ENCODE measurements at places on chromosomes 11 and 22.

DNA sequence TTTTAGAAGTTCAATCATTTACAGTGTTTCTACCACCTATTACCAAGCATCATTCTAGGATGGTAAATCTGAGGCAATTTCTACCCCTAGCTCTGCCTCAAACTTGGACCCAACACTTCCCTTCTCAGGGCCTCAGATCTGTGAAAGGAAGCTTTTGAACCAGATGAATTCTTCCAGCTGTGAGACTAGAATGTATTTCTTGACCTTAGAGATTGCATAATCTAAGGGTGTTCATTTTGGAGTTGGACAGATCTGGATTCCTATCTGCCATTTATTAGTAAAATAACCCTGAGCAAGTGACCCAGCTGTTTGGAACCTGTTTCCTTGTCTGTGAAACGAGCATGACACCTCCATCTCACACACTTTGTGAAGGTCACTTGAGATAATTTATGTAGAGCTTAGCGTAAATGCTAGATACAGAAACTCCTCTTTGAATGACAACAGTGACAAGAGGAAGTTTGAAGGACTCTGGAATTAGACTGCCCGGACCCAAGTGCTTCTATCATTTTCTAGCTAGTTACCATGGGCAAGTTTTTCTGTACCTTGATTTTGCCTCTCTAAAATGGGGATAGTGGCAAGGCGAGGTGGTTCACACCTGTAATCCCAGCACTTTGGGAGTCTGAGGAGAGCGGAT lies 3.8 kb upstream of the INTS5 start:
- DNase-seq = no peak
- no peaks in the 10 kb centered on the region for H3K27me3 ChIP-seq
- H3K36me3 ChIP-seq = peaks cover 2% of the 10 kb centered on the region
- no peak overlapping the region for H3K27ac ChIP-seq
- peaks cover 11% of the 10 kb centered on the region for H3K4me1 ChIP-seq
- H3K4me3 ChIP-seq = no peak overlapping the region

DNA sequence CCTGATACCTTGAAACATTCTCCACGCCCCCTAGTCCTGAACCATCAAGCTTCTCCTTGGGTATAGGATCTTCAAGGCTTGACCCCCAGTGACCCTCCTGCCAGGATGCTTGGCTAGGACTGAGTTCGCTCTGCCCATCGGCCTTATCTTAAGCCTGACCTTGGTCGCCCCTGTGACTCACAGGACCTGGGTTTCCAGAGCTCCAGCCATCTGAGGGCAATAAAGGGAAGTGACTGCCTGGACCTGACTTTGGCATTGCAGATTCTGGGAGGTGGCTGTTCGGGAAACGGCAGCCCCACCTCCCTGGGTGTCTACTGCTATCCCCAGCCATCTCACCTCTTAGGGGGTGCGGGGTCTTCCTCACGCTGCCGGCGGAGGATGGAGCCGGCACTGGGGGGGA lies 15.4 kb downstream of the CARD10 start:
- no peak for DNase-seq
- no peak overlapping the region for H3K27ac ChIP-seq

GRCh38 chr11:112166562-112166961 lies 610 bp upstream of the TEX12 start:
- H3K27me3 ChIP-seq = no peaks in the 10 kb centered on the region
- H3K4me1 ChIP-seq = peaks cover 3% of the 10 kb centered on the region

DNA sequence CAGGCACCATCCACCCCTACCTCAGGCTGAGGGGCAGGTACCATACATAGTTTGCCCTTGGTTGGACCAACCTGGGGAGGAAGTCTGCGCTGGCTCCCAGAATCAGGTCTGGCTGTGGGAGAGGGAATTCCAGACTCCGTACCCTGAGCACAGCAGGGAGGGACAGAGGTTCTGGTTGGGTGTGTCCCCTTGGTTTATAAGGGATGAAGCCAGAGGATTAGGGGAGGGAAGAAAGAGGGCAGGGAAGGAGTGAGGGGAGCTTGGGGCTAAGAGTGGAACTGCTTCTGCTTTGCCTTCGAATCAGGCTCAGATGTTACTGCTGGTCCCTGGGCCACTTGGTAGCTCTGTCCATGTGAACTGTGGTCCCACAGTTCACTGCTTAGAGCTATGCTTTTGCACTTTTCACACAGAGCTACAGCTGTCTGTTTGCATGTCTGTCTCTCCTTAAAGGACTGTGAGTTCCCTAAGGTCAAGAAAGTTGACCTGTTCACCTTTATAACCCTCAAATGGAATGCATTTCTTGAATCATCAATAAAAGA lies 9.2 kb downstream of the MMP20 start:
- no peak overlapping the region for H3K27ac ChIP-seq
- no peaks in the 10 kb centered on the region for H3K36me3 ChIP-seq
- H3K4me1 ChIP-seq = peaks cover 16% of the 10 kb centered on the region
- DNase-seq = no peak

- no peaks in the 10 kb centered on the region for H3K36me3 ChIP-seq
- H3K4me1 ChIP-seq = peaks cover 22% of the 10 kb centered on the region
- DNase-seq = no peak
- no peaks in the 10 kb centered on the region for H3K27me3 ChIP-seq
- H3K4me3 ChIP-seq = no peak overlapping the region
These were observed 14.1 kb upstream of the VPREB1 start for GRCh38 chr22:22230438-22230837.

- H3K27me3 ChIP-seq = no peaks in the 10 kb centered on the region
- no peaks in the 10 kb centered on the region for H3K36me3 ChIP-seq
- no peak for DNase-seq
- H3K4me1 ChIP-seq = peaks cover 13% of the 10 kb centered on the region
These were observed 737 bp upstream of the STIP1 start for GRCh38 chr11:64185175-64185692.

DNA sequence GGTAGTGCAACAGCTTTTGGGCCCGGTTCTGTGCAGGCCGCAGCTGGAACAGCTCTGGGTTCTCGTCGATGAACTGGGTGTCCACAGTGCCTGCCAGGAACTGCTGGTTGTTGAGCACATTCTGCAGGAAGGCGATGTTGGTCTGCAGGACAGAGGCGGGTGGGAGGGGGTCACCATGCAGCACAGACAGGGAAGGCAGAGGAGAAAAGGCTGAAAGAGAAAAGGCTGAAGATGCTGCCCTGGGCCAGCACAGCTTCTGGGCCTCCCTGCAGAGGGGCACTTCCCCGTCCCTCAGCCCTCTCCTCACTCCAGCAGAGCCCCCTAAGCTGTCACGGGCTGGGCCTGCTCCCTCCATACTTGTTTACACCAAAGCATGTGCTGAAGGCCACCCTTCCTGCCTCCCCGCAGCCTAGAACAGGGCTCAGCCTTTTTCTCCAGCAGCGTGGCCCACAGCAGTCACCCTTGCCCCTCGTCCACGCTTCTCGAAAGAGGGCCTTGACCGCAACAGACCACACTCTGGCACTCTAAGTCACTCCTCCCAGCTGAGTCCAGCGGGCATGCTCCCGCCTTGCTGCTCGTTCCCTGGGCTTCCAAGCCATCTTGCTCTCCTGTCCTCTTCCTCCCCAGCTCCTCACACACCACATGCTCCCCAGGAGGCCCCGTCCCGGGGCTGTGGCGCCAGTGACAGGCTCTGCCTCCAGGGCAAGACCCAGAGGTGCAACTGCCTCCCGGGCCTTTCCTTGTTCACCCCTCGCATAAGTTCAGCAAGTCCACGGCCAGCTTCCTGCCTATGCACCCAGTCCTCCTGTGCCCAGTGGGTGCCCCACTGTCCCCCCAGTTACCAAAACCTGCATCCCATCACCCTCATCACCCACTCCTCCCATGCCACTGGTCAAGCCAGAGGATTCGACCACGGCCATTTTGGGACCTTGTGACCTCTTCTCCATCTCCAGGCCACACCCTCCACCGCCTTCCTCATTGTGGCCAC lies 3.3 kb upstream of the LRFN4 start:
- no peaks in the 10 kb centered on the region for H3K36me3 ChIP-seq
- H3K4me3 ChIP-seq = no peak overlapping the region
- H3K27me3 ChIP-seq = no peaks in the 10 kb centered on the region
- DNase-seq = no peak
- H3K4me1 ChIP-seq = peaks cover 20% of the 10 kb centered on the region

GRCh38 chr11:60985501-60985900 lies 14.0 kb downstream of the CD6 start:
- H3K36me3 ChIP-seq = no peaks in the 10 kb centered on the region
- no peaks in the 10 kb centered on the region for H3K27me3 ChIP-seq
- H3K4me3 ChIP-seq = no peak overlapping the region
- peak overlapping the region; percentile 71 for H3K27ac ChIP-seq
- no peak for DNase-seq

- no peak overlapping the region for H3K4me3 ChIP-seq
- H3K27me3 ChIP-seq = no peaks in the 10 kb centered on the region
- no peaks in the 10 kb centered on the region for H3K36me3 ChIP-seq
- H3K4me1 ChIP-seq = peaks cover 17% of the 10 kb centered on the region
- DNase-seq = no peak
These were observed 54.8 kb downstream of the DENND5A start for GRCh38 chr11:9210224-9210921.

DNA sequence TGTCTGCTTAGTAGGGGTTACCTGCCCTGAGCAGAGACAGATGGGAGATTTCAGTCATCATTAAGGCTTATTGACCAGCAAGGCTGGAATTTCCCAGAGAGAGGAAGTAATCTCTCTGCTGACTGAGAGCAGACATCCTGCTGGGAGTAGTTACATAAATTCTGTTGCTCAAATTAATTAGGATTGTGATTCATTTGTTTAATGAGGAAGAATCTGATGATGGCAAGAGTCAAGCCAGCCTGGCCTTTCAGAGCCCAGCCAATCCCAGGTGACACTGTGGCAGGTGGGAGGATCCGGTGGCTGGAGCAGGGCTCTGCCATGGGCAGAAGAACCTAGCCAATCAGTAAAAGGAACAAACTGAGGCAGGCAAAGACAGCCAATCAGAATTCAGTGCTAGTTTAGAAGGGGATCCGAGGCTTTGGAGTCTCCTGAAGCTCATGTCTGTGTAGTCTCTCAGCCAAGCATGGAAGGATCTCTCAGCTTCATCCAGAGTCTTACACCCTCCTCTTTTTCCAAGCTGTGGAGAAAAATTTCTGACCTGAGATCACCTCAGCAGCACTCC lies 61.2 kb upstream of the CHST1 start:
- no peaks in the 10 kb centered on the region for H3K4me1 ChIP-seq
- no peak overlapping the region for H3K27ac ChIP-seq
- no peaks in the 10 kb centered on the region for H3K36me3 ChIP-seq
- H3K27me3 ChIP-seq = peaks cover 2% of the 10 kb centered on the region
- H3K4me3 ChIP-seq = no peak overlapping the region

- no peak for DNase-seq
- no peaks in the 10 kb centered on the region for H3K27me3 ChIP-seq
- no peaks in the 10 kb centered on the region for H3K36me3 ChIP-seq
- H3K4me3 ChIP-seq = no peak overlapping the region
- no peaks in the 10 kb centered on the region for H3K4me1 ChIP-seq
These were observed 35.4 kb downstream of the PAK1 start for GRCh38 chr11:77438487-77438886.

- H3K27ac ChIP-seq = no peak overlapping the region
- H3K4me3 ChIP-seq = no peak overlapping the region
- peaks cover 16% of the 10 kb centered on the region for H3K4me1 ChIP-seq
- no peaks in the 10 kb centered on the region for H3K27me3 ChIP-seq
- no peaks in the 10 kb centered on the region for H3K36me3 ChIP-seq
- no peak for DNase-seq
These were observed 26.2 kb downstream of the SUSD2 start for GRCh38 chr22:24207264-24208011.

GRCh38 chr22:40637183-40638150 lies 948 bp upstream of the MRTFA start:
- H3K36me3 ChIP-seq = no peaks in the 10 kb centered on the region
- DNase-seq = peak; percentile 66
- H3K27ac ChIP-seq = peak overlapping the region; percentile 92

- no peaks in the 10 kb centered on the region for H3K4me1 ChIP-seq
- H3K4me3 ChIP-seq = no peak overlapping the region
- no peak for DNase-seq
These were observed 1505.8 kb downstream of the TBC1D22A start for GRCh38 chr22:48268293-48268692.

DNA sequence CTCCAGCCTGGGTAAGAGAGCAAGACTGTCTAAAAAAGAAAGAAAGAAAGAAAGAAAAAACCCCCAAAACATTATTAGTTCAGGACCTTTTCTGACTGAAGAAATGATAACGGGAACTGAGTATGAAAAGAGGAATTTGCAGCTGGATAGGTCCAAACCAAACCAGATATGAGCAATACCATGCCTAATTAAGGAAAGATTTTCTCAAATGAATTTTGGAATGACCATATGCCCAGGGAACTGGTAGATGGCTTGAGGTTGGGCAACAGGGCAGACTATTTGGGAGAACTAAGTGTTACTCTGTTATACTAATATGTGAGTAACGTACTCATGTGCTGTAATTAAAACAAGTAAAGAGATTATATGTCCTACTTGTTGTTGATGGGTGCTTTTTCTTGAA lies 186.1 kb downstream of the TMEM135 start:
- no peaks in the 10 kb centered on the region for H3K27me3 ChIP-seq
- no peak for DNase-seq
- H3K27ac ChIP-seq = no peak overlapping the region
- H3K36me3 ChIP-seq = no peaks in the 10 kb centered on the region
- no peaks in the 10 kb centered on the region for H3K4me1 ChIP-seq
- H3K4me3 ChIP-seq = no peak overlapping the region

- peaks cover 47% of the 10 kb centered on the region for H3K4me1 ChIP-seq
- peak; percentile 94 for DNase-seq
- peak within 1 kb of the TSS; percentile 83 for H3K4me3 ChIP-seq
- H3K27ac ChIP-seq = peak within 1 kb of the TSS; percentile 99
These were observed at the start of gene CXCR5 for GRCh38 chr11:118883368-118884071. TSS of gene CXCR5 (plus strand) at chr11:118883892. CDS start at chr11:118883942, 50 bp downstream.

DNA sequence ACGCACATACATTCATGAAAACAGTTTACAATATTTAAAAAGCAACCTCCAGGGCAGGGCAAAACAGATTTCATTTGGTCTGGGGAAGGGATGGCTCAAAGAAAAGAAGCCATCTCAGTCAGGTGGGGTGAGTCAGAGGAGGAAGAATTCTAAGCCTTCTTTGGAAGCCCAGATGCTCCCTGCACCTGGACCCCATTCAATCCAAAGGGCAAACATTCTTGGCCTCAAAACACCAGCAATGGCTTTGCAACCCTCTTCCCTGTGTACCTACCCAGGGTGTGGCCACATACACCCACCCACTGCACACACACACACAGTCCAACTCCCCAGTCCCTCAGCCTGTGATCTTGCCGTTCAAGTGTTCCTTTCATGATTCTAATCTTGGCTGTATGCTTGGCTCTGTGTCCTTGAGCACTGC lies 2.0 kb downstream of the KCNE3 start:
- H3K4me3 ChIP-seq = no peak overlapping the region
- H3K27me3 ChIP-seq = peaks cover 27% of the 10 kb centered on the region
- DNase-seq = no peak
- H3K36me3 ChIP-seq = no peaks in the 10 kb centered on the region
- peaks cover 4% of the 10 kb centered on the region for H3K4me1 ChIP-seq
- H3K27ac ChIP-seq = no peak overlapping the region

GRCh38 chr11:65132988-65133700 lies 1.2 kb downstream of the SYVN1 start:
- peak overlapping the region; percentile 98 for H3K27ac ChIP-seq
- peak; percentile 82 for DNase-seq
- peaks cover 71% of the 10 kb centered on the region for H3K4me1 ChIP-seq
- H3K36me3 ChIP-seq = peaks cover 42% of the 10 kb centered on the region
- H3K27me3 ChIP-seq = no peaks in the 10 kb centered on the region
